Cortex of kidney (tissue), 1 donor: ENCODE measurements at places on chromosomes 1 and 21.

- no peak for DNase-seq
These were observed 152.5 kb downstream of the DISC1 start for GRCh38 chr1:231779081-231779480.

DNA sequence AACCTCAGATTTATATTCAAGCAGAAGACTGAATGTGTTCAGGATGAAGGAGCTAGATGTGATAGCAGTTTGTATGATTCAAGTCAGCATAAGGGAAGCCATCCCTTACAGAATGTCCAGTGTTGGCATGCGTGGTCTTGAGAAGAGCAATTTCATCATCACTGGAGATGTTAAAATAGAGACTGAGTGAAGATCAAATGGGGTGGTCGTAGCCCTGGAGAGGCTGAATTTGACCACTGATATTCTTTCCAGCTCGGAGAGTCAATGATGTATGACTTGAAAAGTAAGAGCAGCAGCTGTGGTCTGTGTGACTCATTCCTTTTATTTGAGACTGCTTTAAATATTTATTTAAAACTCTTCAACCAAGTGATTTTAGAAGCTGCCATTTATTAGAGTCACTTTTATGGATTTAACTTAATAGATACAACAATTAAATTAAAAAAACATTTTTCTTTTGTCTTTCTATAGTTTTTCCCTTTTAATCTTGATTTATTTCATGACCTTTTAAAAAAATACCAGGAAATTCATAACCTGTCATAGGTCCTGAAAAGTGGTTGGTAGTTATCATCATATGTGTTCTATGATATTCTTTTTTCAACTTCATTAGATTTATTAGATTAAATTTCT lies 15.5 kb downstream of the FMN2 start:
- no peak for DNase-seq

- no peak for DNase-seq
These were observed 72.0 kb downstream of the UMODL1 start for GRCh38 chr21:42143111-42143510.

- no peak for DNase-seq
These were observed 24.3 kb downstream of the UBE2Q1 start for GRCh38 chr1:154533952-154534844.
